T-helper 22 cell (primary cell): ENCODE measurements at places on chromosomes 4 and X.

GRCh38 chr4:175450446-175450845 is 361.6 kb downstream of the GPM6A start:
- no peak for DNase-seq

- no peak for DNase-seq
Observed at GRCh38 chr4:173091362-173091761, 77.2 kb upstream of the GALNT7 start.

DNA sequence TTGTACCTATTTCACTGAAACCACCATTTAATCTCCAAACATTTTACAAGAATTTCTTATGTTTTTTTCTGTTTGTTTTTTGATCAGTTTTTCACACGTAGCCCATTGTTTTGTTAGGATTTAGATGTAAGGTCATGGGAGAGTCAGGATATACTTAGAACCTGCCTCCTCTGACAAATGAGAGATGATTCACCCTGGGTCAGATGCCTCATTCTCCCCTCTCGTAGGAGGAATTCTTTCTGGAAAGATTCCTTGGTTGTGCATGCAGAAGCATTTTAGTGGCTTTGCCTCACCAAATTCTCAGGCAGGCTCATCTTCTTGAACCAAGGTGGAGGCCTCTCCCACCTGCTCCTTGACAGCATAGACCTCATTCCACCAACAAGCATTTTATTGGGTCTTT is 599.3 kb downstream of the SPRY1 start:
- no peak for DNase-seq

DNA sequence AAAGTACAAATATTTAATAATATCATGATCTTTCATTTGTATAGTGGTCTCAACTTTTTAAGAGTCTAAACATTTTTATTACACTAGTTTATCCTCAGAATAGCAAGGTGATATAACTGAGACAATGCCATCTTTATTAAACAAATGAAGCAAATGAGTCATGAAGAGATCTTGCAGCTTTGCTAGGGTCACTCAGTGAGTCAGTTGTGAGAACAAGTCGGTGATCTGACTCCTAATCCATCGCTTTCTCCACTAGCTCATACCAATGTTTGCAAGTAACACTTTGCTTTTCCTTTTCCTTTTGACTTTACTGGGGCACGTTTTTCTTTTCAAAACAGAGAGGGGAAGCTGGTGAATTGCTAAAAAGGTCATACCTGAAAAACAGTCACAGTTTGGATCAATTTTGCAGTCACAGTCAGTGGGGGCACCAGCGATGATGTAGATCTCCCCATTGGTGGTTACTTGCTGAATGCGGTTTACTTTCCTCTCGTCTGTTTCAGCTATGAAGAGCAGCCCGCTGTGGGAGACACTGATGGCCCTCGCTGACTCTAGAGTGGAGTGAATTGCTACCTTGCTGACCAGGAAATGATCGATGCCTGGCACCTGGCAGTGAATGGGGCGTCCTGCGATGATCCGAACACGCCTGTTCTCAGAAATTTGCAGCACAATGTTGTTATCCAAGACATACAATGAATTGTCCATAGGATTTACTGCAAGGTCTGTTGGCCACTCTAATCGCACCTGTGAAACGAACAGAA is 75.7 kb downstream of the SH2D1A start:
- DNase-seq, result no peak

- DNase-seq, result no peak
Observed at GRCh38 chrX:69226459-69227158, 61.4 kb upstream of the PJA1 start.

- no peak for DNase-seq
Observed at GRCh38 chrX:38627683-38628082, 66.3 kb downstream of the TSPAN7 start.

- no peak for DNase-seq
Observed at GRCh38 chr4:42574870-42575430, 82.0 kb downstream of the ATP8A1 start.

- DNase-seq, result no peak
Observed at GRCh38 chr4:56791316-56791715, 30.2 kb downstream of the SPINK2 start.

- DNase-seq, result no peak
Observed at GRCh38 chrX:38986586-38986985, 185.3 kb downstream of the MID1IP1 start.
